ENCODE measurements at places on chromosomes 1 and 21. TPM values are rescaled to one million over a fixed set of nuclear protein-coding genes. Genes with fewer than 3 reads are reported as not detected.

GBP4 gene
- not detected for total RNA-seq

CD5L gene
- total RNA-seq: not detected

NCMAP gene
- not detected for total RNA-seq

FBXO2 gene
- 70.5 TPM for total RNA-seq

TBX19 gene
- 0.67 TPM for total RNA-seq
